ENCODE measurements at places on chromosomes 11 and 22.
A peak's percentile ranks its signal among the peaks of the same experiment; 100 is the strongest.

DNA sequence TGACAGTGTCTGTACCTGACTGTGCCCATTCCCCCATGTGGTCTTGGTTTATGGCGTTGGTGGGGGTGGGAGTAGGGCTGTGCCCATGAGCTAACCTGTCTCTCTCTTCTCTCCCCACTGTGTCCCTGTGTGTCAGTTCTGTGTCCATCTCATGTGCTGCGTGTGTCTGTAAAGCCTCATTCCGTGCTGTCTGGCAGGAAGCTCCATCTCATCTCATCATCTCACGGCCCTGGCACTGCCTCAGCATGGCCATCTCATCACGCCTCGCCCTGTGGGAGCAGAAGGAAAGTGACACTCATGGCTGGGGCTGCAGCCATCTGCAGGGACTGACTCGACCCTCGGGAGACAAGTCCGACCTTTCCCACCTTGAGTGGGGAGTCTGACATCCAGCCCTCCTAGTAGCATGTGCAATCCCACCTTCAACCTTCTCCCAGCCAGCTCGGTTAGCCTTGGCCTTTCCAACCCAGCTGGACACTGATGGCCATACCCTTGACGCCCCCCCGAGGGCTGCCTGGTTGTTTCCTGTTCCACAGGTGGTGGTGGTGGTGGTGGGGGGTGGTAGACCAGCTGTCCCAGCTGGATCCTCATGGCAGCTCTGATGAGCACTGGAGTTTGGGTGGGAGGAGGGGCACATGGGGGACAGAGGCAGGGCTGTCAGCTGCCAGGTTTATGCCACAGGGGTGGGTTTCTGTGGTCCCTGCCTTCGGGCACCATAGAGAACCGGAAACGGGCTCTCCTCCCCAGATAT is 19.0 kb downstream of the MYO18B start:
- DNase-seq, result no peak

GRCh38 chr11:36074941-36075431 is 131.1 kb downstream of the LDLRAD3 start:
- peak; percentile 76 for DNase-seq

DNA sequence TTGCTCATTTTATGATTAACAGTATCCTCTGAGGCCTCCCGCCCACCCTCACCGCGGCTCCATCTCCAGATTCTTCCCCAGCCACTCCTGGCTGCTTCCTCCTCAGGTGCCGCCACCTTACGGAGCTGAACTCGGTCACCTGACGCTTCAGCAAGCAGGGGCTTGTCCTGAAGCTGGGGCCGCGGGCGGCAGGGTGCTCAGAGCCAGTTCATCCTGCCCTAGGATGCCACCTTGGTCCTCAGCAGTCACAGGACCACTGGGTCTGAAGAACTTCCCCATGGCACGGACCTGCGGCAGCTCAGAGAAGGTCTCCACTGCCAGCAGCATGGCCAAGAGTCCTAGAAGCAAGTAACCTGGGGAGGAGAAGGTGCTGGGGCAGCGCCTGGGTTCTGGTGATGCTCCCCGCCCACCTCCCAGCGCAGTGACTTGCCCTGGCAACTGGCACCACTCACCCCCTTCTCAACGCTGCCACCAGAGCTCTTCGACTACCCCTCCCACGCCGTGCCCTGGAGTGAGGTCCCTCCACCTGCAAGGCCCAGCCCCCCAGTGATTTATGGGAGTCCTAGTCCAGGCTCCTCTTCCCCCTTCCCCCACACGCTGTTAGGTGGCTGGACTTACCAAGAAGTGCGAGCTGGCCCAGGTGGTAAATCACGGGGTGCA is 2.6 kb downstream of the KCNK7 start:
- no peak for DNase-seq

GRCh38 chr11:6320411-6321155 is at the start of gene CAVIN3:
CAVIN3 (minus strand) TSS chr11:6320501; CDS start chr11:6320476, 25 bp downstream.
- DNase-seq, result peak; percentile 83

GRCh38 chr11:72084965-72085364 is 4.3 kb downstream of the LRRC51 start:
- DNase-seq, result no peak

GRCh38 chr11:115695677-115696364 is 191.6 kb upstream of the CADM1 start:
- no peak for DNase-seq

DNA sequence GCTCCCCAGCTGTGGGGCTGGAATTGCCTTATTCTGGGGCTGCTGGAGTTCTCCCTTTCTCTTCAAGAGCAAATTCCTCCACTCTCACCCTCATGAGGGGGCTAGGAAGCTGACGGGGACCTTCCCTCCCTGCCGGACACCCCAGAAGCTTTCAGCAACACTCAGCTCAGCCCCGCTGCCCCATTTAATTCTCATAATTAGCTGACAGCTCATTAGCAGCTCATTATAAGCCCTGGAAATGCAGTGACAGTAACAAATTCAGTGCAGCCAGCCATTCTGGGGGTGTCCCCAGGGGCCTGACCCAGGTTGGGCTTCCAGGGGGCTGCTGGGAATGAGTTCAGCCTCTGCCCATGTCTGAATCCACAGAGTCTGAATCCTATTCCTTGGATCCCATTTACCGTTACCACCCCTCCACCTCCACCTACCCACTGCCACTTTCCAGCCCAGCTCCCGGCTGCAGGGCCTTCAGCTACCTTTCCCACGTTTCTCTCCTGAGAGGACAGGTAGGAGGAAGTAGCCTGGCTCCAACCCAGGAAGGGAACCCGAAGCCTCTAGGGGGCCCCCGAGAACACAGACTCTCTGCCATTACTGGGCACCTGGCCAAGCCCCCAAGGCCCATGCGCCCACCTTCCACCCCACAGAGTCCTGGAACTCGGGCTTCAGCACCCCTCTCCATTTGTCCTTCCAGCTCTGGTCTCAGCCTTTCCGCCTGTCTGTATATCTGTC is 101.7 kb upstream of the LMO1 start:
- DNase-seq, result no peak

DNA sequence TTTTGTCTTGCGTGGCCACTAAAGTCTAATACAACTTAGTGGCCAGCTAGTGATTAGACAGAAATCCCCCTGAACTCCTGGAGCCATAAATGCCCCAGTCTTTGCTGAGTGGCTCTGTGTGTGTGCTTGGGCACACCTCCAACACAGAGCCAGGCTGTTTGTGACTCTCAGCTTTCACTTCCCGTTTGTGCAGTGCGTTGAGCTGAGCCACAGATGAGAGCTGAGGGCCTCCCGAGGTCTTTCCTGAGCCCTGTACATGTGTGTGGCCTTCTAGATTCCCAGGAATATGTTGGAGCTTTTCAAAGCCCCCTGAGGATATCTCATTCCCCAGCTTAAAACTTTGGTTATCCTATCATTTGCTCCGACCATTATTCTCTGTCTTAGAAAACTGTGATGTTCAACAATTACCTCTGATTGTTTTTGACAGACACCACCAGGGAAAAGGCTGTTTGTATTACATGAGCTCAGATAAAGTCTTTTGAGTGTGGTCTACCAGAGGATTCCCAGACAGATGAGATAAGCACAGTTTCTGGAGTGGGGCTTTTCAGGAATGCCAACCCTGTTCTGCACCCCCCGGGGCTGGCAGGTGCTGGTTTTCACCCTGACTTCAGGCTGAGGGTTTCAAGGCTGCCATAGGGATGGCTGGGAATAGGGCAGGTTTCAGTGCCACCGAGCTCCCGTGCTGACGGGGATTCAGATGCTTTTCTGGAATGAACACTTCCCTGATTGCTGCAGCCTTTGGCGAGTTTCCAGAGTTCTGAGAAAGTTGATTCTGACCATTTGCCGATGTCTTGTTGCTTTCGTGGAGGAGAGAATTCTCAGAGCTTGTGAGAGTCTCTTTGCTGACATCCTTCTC is 23.8 kb downstream of the IGHMBP2 start:
- DNase-seq, result no peak

DNA sequence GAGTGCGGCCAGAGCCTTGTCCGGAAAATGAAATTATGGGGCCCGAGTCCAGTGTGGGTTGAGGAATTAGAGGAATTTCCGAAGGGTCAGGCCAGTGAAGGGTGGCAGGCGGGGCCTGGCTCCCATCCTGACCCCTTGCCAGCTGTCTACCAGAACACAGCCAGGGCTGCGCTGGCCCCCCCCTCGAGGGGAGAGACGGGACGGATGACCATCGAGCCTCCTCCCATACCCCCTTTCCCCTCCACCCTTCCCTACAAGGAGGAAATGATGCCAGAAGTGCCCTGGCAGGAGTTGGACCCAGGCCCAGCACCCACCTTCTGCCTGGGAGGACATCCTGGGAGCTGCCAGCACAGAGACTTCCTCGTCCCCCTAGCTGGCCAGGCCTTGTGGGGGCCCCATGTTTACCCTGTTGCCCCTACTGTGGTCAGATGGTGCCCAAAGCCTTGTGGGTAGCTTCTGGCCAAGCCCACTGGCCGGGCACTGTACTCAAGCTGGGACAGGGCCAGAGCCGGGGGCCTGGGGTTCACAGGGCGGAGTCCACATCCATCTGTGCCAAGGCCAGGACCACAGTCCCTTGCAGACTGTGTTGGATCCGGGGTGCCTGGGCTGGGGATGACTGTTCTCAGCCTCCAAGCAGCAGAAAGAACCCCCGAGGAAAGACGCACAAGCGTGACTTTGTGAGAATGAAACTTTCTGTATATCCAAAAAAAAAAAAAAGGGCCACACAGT is 20.8 kb downstream of the ARVCF start:
- DNase-seq, result no peak

- peak; percentile 5 for DNase-seq
These were observed 48.8 kb downstream of the EXT2 start for GRCh38 chr11:44143987-44144909.

DNA sequence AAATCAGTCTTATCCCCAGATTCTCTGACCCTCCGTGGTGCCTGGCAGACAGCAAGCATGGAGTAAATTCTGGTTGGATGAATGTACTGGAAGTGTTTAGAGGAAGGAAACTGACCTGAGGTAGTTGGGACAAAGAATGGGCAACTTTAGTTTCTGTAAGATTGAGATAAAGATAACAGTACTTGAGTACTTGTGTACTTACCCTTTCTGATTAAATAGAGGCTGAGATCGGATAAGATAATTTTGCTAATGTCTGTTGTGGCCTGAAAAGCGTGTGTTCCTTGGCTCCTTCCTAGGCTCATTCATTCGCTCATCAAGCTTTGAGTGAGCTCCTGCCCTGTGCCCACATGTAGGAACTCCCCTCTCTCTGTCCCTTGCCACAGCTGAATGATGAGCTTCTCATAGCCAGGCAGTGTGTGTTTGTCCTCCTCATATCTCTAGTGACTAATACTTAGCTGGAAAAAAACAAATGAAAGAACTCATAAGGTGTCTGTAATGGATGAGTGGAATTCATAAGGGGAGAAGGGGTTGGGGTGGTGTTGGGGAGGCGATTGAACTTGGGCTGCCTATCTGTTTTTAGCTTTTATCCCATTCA is 118.1 kb downstream of the DBX1 start:
- DNase-seq, result no peak

- DNase-seq, result no peak
These were observed 2.8 kb downstream of the SLC17A6 start for GRCh38 chr11:22340701-22341587.

GRCh38 chr11:118002541-118003423 is 16.6 kb downstream of the IL10RA start:
- no peak for DNase-seq

GRCh38 chr11:117172724-117173421 is 5.7 kb upstream of the SIDT2 start:
- DNase-seq, result no peak

DNA sequence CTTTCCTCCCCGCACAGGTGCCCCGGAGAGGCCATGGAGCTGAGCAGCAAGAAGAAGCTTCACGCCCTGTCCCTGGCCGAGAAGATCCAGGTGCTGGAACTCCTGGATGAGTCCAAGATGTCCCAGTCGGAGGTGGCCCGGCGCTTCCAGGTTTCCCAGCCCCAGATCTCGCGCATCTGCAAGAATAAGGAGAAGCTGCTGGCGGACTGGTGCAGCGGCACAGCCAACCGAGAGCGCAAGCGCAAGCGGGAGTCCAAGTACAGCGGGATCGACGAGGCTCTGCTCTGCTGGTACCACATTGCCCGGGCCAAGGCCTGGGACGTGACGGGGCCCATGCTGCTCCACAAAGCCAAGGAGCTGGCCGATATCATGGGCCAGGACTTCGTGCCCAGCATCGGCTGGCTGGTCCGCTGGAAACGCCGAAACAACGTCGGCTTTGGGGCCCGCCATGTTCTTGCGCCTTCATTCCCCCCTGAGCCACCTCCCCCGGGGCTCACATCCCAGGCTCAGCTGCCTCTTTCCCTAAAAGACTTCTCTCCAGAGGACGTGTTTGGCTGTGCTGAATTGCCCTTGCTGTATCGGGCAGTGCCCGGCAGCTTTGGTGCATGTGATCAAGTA is 1.3 kb downstream of the TIGD3 start:
- no peak for DNase-seq

DNA sequence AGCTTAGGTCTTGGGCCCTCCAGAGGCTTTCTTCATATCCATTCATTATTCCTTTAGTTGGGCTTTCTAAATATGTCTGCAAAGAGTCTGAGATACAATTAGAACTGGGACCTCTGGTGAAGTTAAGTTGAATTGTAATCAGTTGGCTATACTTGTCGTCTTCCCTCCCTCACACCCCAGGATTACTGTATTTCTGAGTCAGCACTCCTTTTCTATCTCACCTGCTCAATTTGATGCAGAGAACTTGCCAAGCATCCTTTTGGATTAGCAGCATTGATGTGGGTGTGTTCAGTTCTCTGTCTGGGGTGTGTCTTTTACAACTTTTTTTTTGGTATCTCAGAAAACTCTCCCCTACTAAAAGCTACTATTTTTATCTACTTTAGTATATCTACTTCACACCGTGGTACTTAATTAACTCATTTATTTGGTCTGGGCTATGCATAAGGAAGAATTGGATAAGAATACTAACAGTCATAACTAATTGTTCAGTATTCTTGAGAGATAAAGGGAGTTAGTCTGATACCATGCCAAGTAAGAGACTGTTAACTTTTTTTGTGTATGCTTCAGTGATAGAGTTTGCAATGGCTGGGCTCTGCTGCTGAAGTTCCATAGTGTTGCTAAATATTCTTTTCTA is 15.1 kb downstream of the CTNND1 start:
- DNase-seq, result no peak

DNA sequence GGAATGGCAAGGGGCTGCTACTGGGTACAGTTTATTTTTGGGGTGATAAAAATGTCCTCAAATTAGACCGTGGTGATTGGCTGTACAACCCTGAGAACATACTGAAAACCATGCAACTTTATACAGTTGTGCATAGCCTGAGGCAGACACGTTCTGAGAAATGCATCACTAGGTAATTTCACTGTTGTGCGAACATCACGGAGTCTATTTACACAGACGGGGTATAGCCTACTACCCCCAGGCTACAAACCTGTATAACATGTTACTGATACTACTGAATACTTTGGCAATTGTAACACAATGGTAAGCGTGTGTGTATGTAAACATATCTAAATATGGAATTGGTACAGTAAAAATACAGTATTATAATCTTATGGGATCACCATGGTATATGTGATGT is 23.6 kb downstream of the NARS2 start:
- no peak for DNase-seq

GRCh38 chr11:18312663-18313420 is 9.1 kb downstream of the HPS5 start:
- DNase-seq, result no peak
